HFFc6 (cell line): ENCODE measurements at places on chromosomes 12 and 14. TPM values are rescaled to one million over a fixed set of nuclear protein-coding genes. Genes with fewer than 3 reads are reported as not detected.

DNA sequence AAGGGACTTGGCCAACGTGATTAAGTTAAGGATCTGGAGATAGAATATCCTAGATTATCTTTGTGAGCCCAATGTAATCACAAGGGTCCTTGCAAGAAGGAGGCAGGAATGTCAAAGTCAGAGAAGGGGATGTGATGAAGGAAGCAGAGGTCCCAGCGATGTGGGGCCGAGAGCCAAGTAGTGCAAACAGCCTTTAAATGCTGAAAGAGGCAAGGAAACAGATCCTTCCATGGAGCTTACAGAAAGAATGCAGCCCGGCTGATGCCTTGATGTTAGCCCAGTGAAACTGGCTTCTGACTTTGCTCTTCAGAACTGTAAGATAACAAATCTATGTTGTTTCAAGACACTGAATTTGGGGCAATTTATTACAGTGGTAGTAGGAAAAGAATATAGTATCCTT lies 74.9 kb downstream of the NEDD1 start:
- H3K36me3 ChIP-seq = no peaks in the 10 kb centered on the region
- DNase-seq = no peak
- H3K4me3 ChIP-seq = no peak overlapping the region

The TPPP2 gene
- total RNA-seq = not detected in 3 replicates

DNA sequence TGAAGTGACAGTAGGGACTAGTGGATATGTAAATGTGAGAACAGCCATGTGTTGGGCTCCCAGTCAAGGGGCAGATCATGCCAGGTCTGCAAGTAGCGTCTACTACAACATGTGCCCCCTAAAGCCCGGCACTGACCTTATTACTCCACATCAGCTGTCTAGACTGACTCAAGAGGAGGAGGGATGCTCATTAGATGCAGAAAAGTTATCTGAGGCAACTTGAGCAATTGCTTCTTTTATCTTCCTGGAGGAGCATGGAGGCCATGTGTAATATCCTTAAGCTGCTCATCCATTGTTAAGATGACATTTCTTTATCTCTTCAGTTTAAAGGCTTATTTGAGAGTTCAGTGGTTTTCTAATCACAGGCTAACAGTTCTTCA lies 404.7 kb upstream of the FLRT2 start:
- H3K27ac ChIP-seq = no peak overlapping the region

The KLHL33 gene
- total RNA-seq = not detected in 3 replicates

GRCh38 chr14:101939646-101940170 lies 24.7 kb upstream of the DYNC1H1 start:
- no peak for DNase-seq
- H3K4me3 ChIP-seq = no peak overlapping the region
- peaks cover 21% of the 10 kb centered on the region for H3K27me3 ChIP-seq
- H3K4me1 ChIP-seq = peaks cover 15% of the 10 kb centered on the region

DNA sequence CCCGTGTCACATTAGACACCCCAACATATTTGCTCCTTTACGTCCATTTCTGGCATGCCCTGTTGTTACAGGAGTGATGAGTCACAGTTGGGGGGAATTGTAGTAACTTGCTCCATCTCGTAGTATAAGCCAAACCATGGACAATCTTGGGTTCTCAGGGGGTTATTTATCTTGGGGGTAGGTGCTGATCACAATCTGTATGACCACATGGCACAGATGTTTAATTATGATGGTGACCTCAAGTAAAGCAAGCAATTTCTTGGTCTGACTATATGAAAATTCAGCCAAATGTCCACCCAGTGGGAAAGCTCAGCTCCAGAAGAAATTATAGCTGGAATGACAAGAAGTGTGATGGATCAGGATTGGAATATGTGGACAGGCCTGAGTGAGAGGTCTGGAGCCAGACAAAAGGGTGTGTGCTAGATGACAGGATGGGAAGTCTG lies 32.1 kb upstream of the STON2 start:
- no peak overlapping the region for H3K4me3 ChIP-seq
- H3K4me1 ChIP-seq = no peaks in the 10 kb centered on the region; the same call in 1 of the 2 replicates
- H3K27me3 ChIP-seq = peaks cover 24% of the 10 kb centered on the region
- no peak overlapping the region for H3K27ac ChIP-seq

The SLC25A47 gene
- total RNA-seq = not detected in 3 replicates

The SLC10A1 gene
- not detected in 3 replicates for total RNA-seq

The TAS2R19 gene
- total RNA-seq = 0.50 to 0.61 TPM (median 0.60 TPM) in 3 replicates

The RTN1 gene
- total RNA-seq = not detected in 2 replicates

- H3K4me3 ChIP-seq = no peak overlapping the region
- no peak overlapping the region for H3K27ac ChIP-seq
- H3K27me3 ChIP-seq = 0 out of 2 replicates have a peak, but pooled peaks cover 2% of the 10 kb centered on the region
- DNase-seq = no peak
- H3K36me3 ChIP-seq = no peaks in the 10 kb centered on the region
These were observed 185.7 kb upstream of the BTG1 start for GRCh38 chr12:92331383-92331782.

- H3K4me1 ChIP-seq = 0 out of 2 replicates have a peak, but pooled peaks cover 5% of the 10 kb centered on the region
- no peaks in the 10 kb centered on the region for H3K36me3 ChIP-seq
These were observed 204.7 kb downstream of the BCAT1 start for GRCh38 chr12:24743941-24744793.

GRCh38 chr12:4446335-4446734 lies 720 bp upstream of the FGF6 start:
- peaks cover 47% of the 10 kb centered on the region for H3K27me3 ChIP-seq
- DNase-seq = no peak
- H3K4me3 ChIP-seq = no peak overlapping the region
- no peaks in the 10 kb centered on the region for H3K36me3 ChIP-seq

- no peaks in the 10 kb centered on the region for H3K36me3 ChIP-seq
- DNase-seq = no peak
- H3K4me3 ChIP-seq = no peak overlapping the region
These were observed 268.0 kb upstream of the NOS1 start for GRCh38 chr12:117629454-117629853.

DNA sequence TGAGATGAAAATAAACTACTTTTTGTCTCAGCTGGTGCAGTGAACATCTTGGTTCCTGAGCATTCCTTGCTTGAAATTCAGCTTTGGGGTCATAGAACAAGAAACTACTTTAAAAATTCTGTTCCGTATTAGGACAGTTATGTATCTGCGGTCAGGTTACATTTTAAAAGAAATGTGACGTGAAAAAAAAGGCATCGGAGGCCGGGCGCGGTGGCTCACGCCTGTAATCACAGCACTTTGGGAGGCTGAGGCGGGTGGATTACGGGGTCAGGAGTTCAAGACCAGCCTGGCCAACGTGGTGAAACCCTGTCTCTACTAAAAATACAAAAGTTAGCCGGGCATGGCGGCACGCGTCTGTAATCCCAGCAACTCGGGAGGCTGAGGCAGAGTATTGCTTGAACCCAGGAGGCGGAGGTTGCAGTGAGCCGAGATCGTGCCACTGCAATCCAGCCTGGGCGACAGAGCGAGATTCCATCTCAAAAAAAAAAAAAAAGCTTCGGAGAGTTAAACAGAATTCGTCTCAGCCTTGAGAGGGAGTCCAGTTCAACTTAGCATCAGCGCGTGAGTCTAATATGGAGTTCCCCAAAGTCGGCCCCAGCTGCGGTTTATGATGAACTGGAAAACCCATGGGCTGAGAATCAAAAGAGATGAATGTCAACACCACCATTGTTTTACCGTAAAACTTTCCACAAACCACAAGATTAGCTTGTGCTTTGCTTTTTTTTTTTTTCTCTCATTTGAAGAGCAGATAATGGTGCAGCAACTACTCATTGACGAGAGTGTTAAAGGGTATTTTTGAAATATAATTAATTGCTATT lies 2.1 kb upstream of the SLC2A13 start:
- DNase-seq = no peak
- peak overlapping the region; percentile 86; the same call in 1 of the 2 replicates for H3K4me3 ChIP-seq
- peaks cover 8% of the 10 kb centered on the region for H3K27me3 ChIP-seq
- no peaks in the 10 kb centered on the region for H3K36me3 ChIP-seq
- no peak overlapping the region for H3K27ac ChIP-seq

- peak overlapping the region; percentile 94 for H3K4me3 ChIP-seq
- H3K36me3 ChIP-seq = peaks cover 35% of the 10 kb centered on the region
- H3K27ac ChIP-seq = peak overlapping the region; percentile 23
These were observed 3.6 kb downstream of the SCAF11 start for GRCh38 chr12:45986641-45987339.

The POP5 gene
- total RNA-seq = 58.2 to 66.6 TPM (median 59.0 TPM) in 3 replicates

DNA sequence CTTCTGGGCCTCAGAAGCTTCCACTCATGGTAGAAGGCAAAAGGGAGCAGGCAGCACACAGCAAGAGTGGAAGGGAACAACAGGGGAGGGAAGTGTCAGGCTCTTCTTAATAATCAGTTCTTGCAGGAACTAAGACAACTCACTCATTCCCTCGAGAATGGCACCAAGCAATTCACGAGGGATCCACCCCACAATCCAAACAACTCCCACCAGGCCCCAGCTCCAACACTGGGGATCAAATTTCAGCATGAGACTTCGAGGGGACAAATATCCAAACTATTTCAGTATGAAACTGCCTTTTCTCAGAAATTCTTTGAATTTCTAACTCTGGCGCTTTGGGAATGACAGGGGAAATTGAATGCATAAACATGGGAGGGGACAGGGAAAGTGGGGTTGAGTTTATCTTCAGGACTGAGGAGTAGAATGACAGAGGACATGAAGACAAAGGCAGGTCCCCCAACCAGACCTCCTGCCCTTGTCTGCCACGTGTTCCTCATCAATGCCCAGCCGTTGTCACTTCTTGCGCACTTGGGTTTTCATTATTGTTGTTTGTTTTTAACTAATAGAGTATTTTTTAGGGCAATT lies 24.6 kb upstream of the APOF start:
- H3K4me3 ChIP-seq = peak overlapping the region; percentile 54
- H3K36me3 ChIP-seq = no peaks in the 10 kb centered on the region
- DNase-seq = peak; percentile 11
- H3K4me1 ChIP-seq = peaks cover 14% of the 10 kb centered on the region

The MYO1H gene
- not detected in 3 replicates for total RNA-seq

DNA sequence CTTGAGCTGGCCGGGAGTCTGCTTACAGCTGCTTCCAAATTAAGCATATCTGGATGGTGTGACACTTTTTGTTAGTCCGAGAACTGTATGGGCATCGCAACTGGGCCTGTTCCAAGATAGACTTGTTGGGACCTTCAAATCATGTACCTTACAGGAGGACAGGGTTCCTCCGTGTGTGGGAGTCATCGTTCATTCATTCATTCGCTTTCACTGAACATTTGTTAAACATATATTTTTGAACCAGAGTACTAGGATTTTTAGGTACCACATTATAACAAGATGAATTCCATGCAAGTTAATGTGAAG lies 387 bp upstream of the IPO8 start:
- no peaks in the 10 kb centered on the region; the same call in none of the 2 replicates for H3K27me3 ChIP-seq
- no peak for DNase-seq
- H3K36me3 ChIP-seq = 0 out of 2 replicates have a peak, but pooled peaks cover 3% of the 10 kb centered on the region
- peak overlapping the region; percentile 86 for H3K27ac ChIP-seq
- H3K4me1 ChIP-seq = peaks cover 52% of the 10 kb centered on the region

The GPR137C gene
- total RNA-seq = 0.65 to 0.79 TPM (median 0.68 TPM) in 3 replicates

DNA sequence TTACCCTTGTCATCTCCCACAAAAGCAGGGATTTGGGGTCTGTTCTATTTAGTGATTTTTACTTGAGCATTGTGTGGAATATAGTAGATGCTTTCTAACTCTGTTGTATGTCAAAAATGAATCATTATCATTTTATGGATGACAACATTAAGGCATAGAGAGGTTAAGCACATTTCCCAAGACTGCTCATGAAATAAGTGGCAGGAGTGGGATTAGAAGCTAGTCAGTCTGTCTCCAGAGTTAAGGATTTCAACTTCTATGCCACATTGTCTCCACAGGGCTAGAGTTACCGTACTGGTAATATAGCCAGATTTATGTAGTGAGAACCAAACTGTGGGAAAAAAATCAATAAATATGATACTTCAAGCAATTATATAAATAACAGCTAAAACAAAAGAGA lies 170.6 kb upstream of the DCN start:
- H3K27ac ChIP-seq = no peak overlapping the region
- H3K4me3 ChIP-seq = no peak overlapping the region
- DNase-seq = no peak
- H3K36me3 ChIP-seq = no peaks in the 10 kb centered on the region

The PDZRN4 gene
- total RNA-seq = not detected in 3 replicates

DNA sequence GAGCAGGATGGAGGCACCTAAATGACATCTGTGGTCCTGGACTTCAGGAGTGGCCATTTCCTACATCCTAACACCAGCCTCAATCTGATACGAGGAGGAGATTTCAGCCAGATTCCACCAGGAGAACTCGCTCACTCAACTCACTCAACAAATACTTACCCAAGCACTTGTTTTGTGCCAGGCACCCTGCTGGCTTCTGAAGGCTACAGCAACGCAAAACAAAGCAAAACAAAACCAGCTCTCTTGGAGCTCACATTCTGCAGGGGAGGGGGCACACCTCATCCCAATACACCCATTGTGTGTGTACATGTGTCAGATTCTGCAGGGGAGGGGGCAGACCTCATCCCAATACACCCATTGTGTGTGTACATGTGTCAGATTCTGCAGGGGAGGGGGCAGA lies 144.8 kb downstream of the PIWIL1 start:
- no peak overlapping the region for H3K27ac ChIP-seq
- H3K36me3 ChIP-seq = no peaks in the 10 kb centered on the region
- no peak overlapping the region for H3K4me3 ChIP-seq

The INHBE gene
- 0.15 to 0.34 TPM (median 0.21 TPM) in 3 replicates for total RNA-seq

DNA sequence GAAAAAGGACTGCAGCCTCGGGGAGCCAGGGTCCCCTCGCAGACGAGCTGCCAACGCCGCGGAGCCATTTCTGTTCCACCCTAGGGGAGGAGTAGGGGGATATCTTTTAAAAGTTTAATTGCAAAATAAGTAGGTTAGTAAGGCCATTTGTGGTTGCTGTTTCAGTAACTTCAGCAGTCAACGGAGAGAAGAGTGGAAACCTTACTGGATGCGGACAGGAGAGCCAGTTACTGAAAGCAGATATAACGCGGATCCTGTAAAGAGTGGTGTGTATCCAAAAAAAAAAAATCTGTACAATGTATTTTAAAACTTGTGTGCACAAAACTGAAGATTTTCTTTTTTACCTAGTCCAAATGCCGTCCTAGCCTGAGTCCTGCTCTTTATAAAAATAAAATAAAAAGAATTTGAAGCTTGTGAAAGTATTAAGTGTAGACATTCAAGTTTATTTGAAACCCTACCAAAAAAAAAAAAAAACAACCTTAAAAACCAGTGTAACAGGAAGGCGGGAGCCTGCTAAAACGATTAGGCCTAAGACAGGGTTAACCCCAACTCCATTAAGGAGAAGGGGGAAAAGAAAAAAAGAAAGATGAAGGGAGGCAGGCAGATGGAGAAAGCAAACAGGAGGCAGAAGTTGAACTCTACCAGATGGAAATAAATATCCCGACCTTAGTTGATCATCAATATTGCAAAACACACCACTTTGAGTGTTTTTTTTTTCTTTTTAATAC lies 1.0 kb upstream of the BTG1 start:
- peak overlapping the region; percentile 99 for H3K4me3 ChIP-seq
- peaks cover 11% of the 10 kb centered on the region for H3K27me3 ChIP-seq
- peak overlapping the region; percentile 97 for H3K27ac ChIP-seq
